ENCODE measurements at places on chromosomes 6 and 20. TPM values are rescaled to one million over a fixed set of nuclear protein-coding genes. Genes with fewer than 3 reads are reported as not detected.
A peak's percentile ranks its signal among the peaks of the same experiment; 100 is the strongest.

DNA sequence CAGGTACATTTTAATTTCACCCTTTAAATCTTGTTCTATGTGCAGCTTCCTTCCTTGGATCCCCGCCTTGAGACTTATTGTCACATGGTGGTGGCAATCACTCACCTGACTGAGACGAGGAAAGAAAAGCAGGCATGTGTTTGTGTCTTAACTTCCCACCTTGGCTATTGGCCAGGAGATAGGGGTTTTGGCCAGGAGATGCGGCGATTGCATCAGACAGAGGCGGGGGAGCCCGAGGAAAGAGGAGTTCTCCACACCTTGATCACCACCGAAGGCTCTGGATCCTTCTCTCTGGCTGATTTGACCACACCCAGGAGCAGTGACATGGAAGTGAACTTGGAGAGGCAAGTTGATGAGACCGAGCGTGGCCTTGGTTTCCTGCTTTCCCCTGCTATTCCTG, 49.7 kb upstream of the EYA2 start:
- H3K4me3 ChIP-seq = no peak overlapping the region
- no peaks in the 10 kb centered on the region for H3K4me1 ChIP-seq
- no peaks in the 10 kb centered on the region for H3K27me3 ChIP-seq
- H3K36me3 ChIP-seq = no peaks in the 10 kb centered on the region
- no peak overlapping the region for H3K27ac ChIP-seq

- no peak overlapping the region for H3K27ac ChIP-seq
- no peak for DNase-seq
- H3K4me1 ChIP-seq = no peaks in the 10 kb centered on the region
- H3K4me3 ChIP-seq = no peak overlapping the region
- H3K27me3 ChIP-seq = no peaks in the 10 kb centered on the region
- H3K36me3 ChIP-seq = no peaks in the 10 kb centered on the region
These were observed 19.5 kb downstream of the KIF25 start for GRCh38 chr6:168016721-168017525.

GRCh38 chr6:56815436-56815835, 139.5 kb upstream of the BEND6 start:
- DNase-seq = no peak
- no peak overlapping the region for H3K4me3 ChIP-seq
- no peaks in the 10 kb centered on the region for H3K36me3 ChIP-seq
- no peaks in the 10 kb centered on the region for H3K4me1 ChIP-seq
- H3K27me3 ChIP-seq = no peaks in the 10 kb centered on the region

Gene NMBR
- not detected for total RNA-seq

GRCh38 chr6:13803581-13803980, 10.8 kb downstream of the MCUR1 start:
- H3K27me3 ChIP-seq = no peaks in the 10 kb centered on the region
- DNase-seq = no peak
- no peak overlapping the region for H3K27ac ChIP-seq
- peaks cover 5% of the 10 kb centered on the region for H3K36me3 ChIP-seq
- H3K4me3 ChIP-seq = no peak overlapping the region

Gene BTN1A1
- not detected for total RNA-seq

GRCh38 chr6:34570066-34570833, 14.1 kb upstream of the SPDEF start:
- no peak overlapping the region for H3K27ac ChIP-seq
- no peaks in the 10 kb centered on the region for H3K36me3 ChIP-seq
- no peak overlapping the region for H3K4me3 ChIP-seq
- H3K4me1 ChIP-seq = no peaks in the 10 kb centered on the region

GRCh38 chr6:134590449-134590848, 272.5 kb upstream of the SGK1 start:
- H3K4me1 ChIP-seq = no peaks in the 10 kb centered on the region
- no peak overlapping the region for H3K27ac ChIP-seq
- H3K27me3 ChIP-seq = no peaks in the 10 kb centered on the region

- H3K36me3 ChIP-seq = peaks cover 16% of the 10 kb centered on the region
- no peak overlapping the region for H3K27ac ChIP-seq
- no peak overlapping the region for H3K4me3 ChIP-seq
These were observed 96.2 kb downstream of the SESN1 start for GRCh38 chr6:108998485-108998884.

DNA sequence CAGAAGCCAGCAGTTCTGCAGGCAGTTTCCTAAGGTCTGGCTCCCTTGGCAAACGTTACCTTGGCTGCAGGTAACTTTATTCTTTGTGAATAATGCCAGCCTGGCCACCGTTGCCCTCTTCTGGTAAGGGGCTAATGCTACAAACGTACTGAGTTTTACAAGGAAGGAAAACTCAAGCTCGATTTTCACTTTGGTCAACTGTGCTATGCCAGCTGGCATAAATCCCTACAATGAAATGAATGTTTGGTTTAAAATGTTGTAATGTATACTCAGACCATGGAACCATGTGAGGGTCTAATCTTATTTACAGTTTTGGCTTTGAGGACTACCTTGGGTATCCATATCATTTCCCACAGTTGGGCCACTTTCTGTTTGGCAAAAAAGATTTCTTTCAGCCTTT, 101.4 kb downstream of the SLX4IP start:
- H3K4me3 ChIP-seq = no peak overlapping the region
- DNase-seq = peak; percentile 4
- H3K27me3 ChIP-seq = no peaks in the 10 kb centered on the region
- H3K36me3 ChIP-seq = no peaks in the 10 kb centered on the region
- H3K4me1 ChIP-seq = peaks cover 10% of the 10 kb centered on the region

GRCh38 chr20:39699166-39699725, 737.1 kb downstream of the DHX35 start:
- no peak overlapping the region for H3K27ac ChIP-seq
- H3K4me1 ChIP-seq = no peaks in the 10 kb centered on the region
- H3K36me3 ChIP-seq = no peaks in the 10 kb centered on the region
- no peaks in the 10 kb centered on the region for H3K27me3 ChIP-seq
- no peak for DNase-seq

Gene CFAP61
- not detected for total RNA-seq

Gene INSM1
- total RNA-seq = 7.7 TPM

Gene CEP85L
- total RNA-seq = 29.1 TPM

DNA sequence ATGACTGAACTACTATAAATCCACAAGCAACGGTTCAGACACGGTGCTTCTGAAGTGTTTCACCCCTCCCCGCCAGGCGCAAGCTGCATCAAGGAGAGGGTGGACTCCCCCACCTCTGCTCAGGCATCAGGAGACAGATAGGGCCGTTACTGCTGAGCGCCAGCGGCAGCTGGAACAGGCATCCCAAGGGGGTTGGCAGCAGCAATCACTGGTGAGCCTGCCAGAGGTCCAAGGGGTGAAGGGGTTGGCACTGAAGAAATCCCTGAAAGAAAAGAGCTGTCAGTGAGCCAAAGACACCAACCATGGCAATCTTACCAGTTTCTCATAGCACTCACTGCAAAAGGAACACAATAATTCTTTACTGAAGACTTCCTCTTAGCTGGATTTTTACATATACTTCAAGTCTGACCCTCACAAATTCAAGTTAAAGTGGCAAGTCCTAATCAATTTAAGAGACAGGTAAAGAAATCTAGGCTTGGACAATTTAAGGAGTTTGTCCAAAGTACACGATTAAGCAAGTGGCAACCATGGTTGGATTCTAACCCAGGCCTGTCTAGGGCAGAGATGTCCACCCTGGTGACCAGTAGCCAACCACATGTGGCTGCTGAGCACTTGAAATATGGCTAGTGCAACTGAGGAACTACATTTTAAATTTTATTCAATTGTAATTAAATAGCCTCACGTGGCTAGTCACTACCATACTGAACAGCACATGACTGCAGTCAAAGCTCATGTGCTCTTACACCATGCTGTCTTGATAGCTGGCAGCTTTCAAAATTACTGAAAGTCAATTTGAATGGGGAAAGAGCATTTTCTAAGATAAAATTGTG, 21.7 kb upstream of the TBC1D20 start:
- no peak for DNase-seq
- H3K27ac ChIP-seq = no peak overlapping the region
- no peaks in the 10 kb centered on the region for H3K27me3 ChIP-seq
- H3K4me1 ChIP-seq = peaks cover 6% of the 10 kb centered on the region

DNA sequence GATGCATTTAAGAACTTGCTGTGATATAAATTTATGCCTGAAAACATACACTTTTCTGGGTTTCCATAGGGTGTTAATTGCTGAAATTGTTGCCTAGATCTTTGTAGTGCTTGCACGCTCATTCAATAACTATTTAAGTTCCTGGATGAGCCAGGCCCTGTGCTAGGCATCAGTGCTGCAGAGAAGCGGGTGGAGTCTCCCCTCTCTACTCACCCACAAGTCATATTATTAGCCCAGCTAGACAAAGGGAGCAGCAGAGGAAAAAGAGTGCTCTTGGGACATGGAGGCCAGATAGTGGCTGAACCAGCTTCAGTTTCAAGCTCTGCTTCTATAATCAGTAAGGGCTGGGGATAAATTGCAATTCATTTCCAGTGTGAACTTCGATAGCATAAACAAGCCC, 329.1 kb downstream of the TFAP2B start:
- H3K4me1 ChIP-seq = no peaks in the 10 kb centered on the region
- H3K4me3 ChIP-seq = no peak overlapping the region
- DNase-seq = no peak
- no peaks in the 10 kb centered on the region for H3K27me3 ChIP-seq
